ENCODE measurements at places on chromosomes 11 and 22. TPM values are rescaled to one million over a fixed set of nuclear protein-coding genes. Genes with fewer than 3 reads are reported as not detected.

Gene C1QTNF5
- 0.55 TPM for total RNA-seq

Gene VSTM5
- under 0.01 TPM for total RNA-seq

Gene SULT4A1
- total RNA-seq = 0.08 TPM

Gene ACRV1
- not detected for total RNA-seq
